Activated gamma-delta T cell treated with Interleukin-2 at 50 U/mL for 16 hours (primary cell): ENCODE measurements at places on chromosomes 5 and 9.

DNA sequence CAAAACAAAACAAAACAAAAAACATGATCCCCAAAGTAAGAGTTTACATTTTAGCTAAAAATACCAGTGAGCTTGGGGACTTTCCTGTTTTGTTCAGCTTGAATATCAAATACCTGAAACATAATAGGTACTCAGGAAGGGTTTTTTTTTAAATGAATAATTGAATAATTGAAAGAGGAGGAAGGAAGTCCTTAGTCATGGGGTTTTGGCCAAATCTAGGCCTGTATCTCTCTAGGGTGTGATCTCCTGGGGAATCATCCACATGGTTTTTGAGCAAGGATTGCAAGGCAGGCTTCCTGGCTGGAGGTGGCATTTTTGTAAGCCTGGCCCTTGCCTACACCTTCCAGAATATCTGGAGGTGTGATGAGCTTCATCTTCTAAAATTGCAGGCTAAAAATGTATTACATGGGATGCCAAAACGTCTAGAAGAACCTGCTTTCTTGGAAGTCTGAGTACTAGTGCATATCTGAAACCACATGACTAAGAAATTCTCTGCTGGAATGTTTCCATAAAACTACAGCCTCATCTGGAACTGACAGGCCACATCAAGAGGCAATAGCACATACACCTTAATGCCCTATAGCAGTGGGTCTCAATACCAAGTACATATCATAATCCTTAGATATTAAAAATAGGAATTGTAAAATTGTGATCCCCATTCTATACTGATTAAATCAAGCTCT, 10.4 kb downstream of the C9 start:
- no peak for DNase-seq

DNA sequence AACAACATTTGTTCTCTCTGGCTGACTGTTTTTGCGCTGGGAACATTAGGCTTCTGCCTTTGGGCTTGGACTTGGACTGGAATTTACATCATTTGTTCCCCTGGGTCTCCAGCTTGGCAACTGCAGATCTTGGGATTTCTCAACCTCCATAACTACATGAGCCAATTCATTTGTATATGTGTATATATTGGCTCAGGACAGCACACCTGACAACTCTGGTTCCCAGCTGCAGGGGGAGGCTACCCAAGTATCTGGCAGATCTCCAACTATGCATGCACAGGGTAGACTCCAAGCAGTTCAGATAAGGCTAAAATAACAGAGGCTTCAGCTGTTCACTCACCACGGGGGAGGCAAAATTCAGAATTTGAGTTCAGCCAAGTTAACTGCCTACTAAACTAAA, 31.6 kb upstream of the F2RL1 start:
- no peak for DNase-seq

- DNase-seq, result no peak
Measured at GRCh38 chr9:79583952-79584654, 12.3 kb downstream of the TLE4 start.

DNA sequence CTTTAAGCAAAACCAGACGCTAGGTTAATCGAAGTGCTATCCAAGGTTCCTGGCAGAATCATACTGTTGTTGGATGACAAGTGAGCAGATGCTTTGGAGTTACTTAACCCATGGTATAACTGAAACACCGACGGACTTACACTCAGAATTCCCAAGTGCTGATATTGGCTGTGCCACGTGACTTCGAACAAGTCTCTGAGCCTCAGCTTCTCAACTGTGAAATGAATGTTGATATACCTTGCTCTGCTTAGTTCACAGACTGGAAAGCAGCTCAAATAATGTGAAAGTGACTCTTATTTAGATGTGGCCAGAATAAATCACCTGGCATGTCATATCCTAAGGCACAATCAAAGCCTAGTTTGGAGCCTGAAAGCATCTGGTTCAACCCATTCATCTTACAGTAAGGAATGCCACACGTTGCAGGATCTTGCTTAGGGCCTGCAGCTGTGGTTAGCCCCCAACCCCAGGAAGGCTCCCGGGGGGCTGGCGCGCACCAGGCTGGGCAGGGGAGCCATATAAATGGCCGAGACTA, 759 bp downstream of the GEMIN5 start:
- DNase-seq, result no peak

- DNase-seq, result no peak
Measured at GRCh38 chr5:22892441-22892840, 39.3 kb upstream of the CDH12 start.
